ENCODE measurements at places on chromosomes 5 and 9. TPM values are rescaled to one million over a fixed set of nuclear protein-coding genes. Genes with fewer than 3 reads are reported as not detected.

DNA sequence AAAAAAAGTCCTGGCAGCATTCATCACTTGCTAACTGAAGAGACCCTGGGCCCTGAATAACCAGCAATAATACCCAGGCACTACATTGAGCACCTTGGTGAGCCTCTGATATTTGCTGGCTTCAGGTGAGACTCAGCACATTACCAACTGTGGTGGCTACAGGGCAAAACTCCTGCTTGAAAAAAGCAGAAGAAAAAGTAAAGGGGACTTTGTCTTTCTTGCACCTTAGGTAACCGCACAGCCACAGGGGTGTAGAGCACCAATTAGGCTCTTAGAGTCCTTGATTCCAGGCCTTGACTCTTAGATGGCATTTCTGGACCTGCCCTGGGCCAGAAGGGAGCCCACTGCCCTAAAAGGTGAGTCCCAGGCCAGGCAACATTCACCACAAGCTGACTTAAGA is 269.5 kb downstream of the AUH start:
- ATAC-seq, result no peak

DNA sequence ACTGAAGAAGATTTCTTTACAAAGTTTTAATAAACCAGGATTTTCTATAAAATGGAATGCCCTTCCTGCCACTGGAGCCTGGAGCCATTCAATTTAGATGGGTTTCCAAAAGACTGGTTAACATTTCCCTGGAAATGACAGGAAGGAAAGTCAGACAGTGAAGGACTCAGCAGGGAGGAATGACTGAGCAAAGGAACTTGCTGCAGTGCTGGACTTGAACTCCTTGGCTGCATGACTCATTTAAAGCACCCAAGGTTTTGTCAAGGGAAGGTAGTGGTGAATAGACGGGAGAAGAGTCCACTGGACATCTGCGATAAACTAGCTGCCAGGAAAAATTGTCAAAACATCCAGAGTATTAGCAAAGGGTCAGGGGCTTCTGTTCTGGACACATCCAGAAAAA is 163.8 kb upstream of the SLC28A3 start:
- no peak for ATAC-seq

P4HA2 gene
- 37.5 TPM for total RNA-seq

GRCh38 chr9:131668439-131669268 is 71.2 kb downstream of the RAPGEF1 start:
- ATAC-seq, result peak; percentile 92
